ENCODE measurements at places on chromosomes 7 and 10.

DNA sequence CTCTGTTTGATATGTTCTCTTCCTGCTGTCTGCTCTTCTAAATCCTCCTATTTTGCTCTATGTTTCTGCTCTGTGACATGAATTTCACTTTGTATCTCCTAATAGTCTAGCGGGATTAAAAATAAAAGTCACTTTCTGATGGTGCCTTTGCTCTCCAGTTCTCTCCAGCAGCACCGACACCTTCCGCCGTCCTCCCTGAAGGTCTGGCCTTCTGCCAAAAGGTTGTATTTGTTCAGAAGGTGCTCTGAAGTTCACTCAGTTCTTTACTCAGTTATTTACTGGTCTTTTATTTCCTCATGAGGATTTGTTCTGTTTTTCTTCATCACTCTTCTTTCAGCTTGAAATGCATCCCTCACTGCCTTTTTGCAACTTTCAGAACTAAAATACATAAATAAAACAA is 11.2 kb upstream of the EPHA1 start:
- DNase-seq: no peak

GRCh38 chr7:84249656-84250055 is 55.1 kb upstream of the SEMA3A start:
- DNase-seq: no peak

DNA sequence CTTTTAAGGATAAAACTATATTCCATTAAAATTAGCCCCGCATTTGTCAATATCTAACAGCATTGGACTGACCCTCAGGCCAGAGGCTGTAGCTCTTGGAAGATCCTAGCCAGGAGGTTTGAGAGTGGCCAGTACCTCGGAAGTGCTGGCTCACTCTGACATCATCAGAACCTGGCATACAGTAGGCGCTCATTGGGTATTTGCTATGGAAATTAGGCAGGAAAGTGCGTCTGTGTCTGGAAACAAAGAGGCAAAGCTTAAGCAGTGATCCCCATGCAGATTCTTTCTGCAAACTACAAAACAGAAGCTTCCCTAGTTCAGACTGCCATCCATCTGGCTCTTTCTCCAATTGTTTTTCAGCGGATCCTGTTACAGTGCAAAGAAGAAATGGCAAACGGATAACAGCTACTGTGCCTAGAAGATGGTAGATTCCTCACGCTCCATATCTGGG is 1.7 kb upstream of the PRKCQ start:
- no peak for DNase-seq

DNA sequence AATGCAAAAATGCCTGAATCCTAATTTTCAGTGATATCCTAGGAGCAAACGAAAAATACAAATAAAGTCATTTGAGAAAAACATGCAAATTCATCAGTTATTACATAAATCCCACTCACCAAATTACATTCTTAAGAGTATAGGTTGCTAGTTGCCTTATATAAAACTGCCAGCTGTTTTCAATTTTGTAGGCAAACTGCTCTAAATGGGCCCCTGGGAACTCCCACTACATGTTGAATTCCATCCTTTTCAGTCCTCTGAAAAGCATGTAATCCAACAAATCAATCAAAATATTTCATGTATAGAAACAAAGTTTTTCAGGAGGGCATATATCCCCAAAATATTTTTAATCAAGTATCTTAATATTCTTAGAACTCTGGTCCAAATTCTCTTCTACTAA is 2.1 kb upstream of the JMJD1C start:
- DNase-seq: no peak

DNA sequence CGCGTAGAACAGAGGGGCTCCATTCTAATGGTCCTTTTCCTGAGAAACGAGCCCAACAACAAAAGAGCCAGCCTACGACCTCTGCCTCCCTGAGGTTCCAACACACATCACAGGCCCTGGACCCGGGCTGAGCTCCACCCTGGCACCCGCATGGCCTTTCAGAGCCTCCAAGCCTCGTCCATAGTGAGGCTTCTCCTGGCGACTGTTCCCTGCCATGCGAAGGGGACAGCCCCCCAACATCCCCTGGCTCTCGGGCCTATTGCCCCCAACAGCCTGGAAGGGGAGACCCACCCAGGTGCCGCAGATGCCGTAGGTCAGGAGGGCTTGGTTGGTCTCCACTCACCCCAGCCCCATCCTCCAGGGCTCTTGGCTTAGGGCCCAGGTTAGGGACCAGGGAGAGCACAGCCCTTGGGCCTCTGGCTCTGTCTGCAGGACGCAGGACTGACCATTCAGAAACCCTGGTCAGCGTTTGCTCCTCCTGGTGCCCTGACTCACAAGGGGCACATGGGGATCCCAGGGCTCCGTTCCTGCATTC is 91.5 kb downstream of the TCERG1L start:
- DNase-seq: no peak
